ENCODE measurements at places on chromosomes 4 and X. TPM values are rescaled to one million over a fixed set of nuclear protein-coding genes. Genes with fewer than 3 reads are reported as not detected.
A peak's percentile ranks its signal among the peaks of the same experiment; 100 is the strongest.

TLR3 gene
- total RNA-seq: 1.8 TPM

MAGEA11 gene
- 0.18 TPM for total RNA-seq

C4orf36 gene
- not detected for total RNA-seq

TDO2 gene
- total RNA-seq: not detected

FAM149A gene
- total RNA-seq: 13.9 TPM

VCX2 gene
- total RNA-seq: not detected

MAGEA10 gene
- not detected for total RNA-seq

DNA sequence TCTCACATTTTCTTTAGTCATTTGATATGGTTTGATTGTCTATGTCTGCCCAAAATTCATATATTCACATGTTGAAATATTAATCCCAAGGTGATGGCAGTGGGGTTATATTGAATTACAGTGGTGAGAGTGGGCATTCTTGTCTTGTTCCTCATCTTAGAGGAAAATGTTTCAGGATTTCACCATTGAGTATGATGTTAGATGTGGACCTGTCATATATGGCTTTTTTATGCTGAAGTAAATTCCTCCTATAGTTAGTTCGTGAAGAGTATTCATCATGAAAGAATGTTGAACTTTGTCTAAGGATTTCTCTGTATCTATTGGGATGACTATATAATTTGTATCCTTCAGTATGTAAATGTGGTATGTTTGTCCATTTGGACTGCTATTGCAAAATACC lies 512.3 kb upstream of the EPHA5 start:
- DNase-seq: no peak

GRCh38 chrX:148380107-148380506 lies 120.3 kb upstream of the AFF2 start:
- DNase-seq: no peak

- DNase-seq: no peak
Observed at GRCh38 chr4:74770226-74770910, 24.0 kb downstream of the BTC start.

DNA sequence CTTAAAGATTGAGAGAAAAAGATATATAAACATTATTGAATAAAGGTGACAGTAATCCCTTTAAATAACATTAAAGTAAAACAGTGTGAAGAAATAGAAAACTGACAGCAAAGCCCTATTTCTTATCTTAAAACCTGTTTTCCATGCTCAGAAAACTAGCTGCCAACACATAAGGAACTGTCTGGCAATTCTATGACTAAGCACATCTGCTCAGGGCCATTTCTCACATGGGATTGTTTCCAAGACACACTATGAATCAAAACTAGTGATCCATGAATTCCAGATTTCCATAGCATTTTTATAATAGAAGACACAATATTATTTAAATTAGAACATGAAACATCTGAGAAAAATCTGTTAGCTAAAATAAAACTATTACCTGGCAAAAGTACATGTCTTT lies 113.4 kb downstream of the SCLT1 start:
- DNase-seq: no peak

DNA sequence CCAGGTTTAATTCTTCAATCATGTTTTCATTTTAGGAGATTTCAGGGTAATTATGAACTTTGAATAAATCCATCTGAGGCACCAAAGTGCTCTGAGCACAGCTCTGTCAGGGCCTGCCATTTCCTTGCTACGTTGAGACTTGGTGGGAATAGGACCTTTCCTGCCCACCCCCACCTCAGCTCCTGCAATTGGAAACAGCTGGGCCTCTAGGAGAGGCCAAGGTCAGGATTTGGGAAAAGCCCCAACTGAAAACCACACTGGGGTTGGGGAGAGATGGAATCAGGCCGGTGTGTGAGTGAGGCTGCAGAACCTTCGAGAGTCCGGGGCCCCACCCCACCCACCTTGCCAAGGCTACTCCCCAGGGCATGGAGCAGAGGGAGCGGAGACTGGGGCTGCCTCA lies 212.7 kb upstream of the BCOR start:
- DNase-seq: no peak

DNA sequence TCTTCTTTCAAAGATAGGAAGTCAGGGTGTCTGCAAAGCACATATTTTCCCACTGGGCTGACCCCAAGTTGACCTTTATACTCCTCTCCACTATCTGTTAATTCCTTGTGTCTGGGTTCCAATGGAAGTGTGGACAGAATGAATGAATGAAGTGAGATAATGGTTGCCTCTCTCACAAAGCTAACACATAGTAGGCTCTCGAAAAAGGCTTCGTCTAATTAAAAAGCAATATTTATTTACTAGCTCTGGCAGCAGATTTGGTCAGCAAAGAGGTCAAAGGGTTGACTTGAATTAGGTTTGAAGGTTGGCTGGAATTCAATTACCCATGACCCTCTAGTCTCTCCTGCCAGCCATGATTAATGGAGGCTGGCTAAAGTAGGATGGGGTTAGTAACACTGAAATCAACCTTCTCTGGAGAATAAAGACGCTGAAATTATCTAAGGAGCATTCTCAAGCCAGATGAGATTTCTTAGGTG lies 280.3 kb upstream of the KLF3 start:
- DNase-seq: no peak

- no peak for DNase-seq
Observed at GRCh38 chrX:69197690-69198089, 32.4 kb upstream of the PJA1 start.

DNA sequence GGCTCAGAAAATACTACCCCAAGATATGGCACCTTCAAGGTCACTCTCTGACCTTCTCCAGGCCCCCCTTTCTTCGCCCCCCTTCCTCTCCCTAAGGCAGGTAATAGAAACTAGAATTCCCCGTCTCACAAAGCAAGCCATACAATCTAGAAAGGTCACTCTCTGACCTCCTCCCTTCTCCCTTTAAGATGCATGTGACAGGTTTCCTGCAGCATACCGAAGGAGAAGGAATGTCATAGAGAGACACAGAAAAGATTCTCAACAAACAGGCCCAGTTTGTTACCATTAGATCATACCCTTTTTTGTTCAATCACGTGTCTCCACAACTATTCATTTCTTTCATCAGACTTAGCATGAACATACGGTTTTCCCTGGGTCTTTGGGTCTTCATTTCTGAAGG lies 51.2 kb upstream of the RBMXL3 start:
- DNase-seq: peak; percentile 2

- no peak for DNase-seq
Observed at GRCh38 chr4:151304226-151304625, 21.2 kb downstream of the SH3D19 start.

GRCh38 chr4:10893395-10893794 lies 208.8 kb upstream of the CLNK start:
- peak; percentile 21 for DNase-seq

DNA sequence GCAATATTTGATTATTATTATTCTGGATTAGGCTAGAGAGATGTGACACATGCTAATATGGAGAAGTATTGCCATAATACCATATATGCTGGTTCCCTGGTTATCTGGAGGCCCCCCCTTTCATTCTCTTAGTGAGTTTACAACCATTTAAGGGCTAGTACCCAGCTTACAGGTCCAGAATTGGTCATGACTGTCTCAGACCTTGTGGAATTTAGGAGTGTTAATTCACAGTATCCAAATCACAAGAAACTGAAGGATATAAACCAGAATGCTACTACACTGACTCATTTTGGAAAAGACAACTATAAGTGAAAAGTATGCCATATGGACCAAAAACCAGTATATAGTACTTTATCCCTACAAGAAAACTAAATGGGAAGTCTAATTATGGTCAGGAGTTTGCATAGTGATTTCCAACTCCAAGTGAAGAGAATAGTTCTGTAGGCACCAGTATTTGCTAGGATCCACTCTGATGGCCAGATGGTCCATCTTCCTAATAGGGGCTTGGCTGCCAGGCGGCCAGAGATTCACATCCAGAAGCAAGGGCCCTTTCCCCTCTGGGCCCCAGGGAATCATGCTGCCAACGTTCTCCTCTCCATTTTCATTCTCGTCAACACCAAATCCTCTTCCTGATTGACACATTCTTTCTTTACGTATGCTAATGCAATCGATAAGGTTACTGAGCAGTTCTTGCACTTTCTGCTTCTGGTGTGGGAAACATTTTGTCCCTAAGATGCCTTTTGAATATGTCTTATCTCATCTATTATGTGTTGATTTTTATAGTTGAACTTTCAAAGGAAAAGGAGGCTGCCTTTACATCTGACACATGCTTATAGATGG lies 123.6 kb downstream of the SHROOM3 start:
- DNase-seq: peak; percentile 58

DNA sequence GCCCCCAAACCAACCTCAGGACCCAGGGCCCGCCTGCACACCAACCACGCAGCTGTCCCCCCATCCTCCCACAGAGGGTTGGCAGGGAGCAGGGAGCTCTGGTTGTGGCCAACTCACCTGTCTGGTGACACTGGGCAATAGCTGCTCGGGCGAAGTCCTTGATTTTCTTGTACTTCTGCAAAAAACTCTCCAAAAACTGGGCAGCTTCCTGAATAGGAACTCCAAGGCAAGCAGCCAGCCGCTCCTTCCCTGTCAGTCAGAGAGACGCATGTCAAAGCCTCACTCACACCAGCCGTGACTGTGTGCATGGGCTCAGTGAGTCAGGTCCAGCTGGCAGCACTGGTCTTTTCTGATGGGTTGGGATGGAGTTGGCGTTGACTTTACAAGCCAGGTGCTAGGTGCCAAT lies 26.4 kb downstream of the NAT8L start:
- no peak for DNase-seq

DNA sequence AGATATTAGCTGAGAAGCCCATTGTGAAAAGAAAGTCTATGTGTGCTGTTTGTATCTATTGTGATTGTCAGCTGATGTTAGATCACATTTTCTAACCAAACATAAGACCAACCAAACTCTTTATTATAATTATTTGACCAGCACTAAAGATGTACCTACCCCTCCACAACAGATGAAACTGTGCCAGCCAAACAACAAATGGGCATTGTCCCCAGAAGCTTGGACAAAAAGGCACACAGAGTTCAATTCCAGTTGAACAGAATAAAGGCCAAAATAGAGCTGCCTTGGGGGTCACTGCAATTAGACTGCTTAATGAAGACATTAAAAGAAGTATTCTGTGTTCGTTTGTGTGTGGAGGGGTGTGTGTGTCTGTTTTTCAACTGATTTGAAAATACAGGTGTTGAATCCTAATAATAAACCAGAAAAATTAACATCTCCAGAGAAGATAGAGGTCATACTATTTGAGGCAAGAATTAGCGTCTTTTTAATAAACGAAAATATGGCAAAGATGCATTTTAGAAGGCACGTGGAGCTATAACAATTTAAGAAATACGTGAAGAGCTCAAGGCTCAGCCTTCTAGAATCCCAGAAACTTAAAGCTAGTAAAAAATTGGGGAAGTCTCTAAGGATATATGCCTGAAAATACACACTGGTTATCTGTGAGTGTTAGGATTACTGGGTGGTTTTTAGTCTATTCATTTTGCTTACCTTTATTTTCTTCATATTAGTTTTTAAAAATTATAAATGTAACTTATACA lies 2.2 kb downstream of the SPP1 start:
- DNase-seq: no peak
